ENCODE measurements at places on chromosomes 6 and 20.

DNA sequence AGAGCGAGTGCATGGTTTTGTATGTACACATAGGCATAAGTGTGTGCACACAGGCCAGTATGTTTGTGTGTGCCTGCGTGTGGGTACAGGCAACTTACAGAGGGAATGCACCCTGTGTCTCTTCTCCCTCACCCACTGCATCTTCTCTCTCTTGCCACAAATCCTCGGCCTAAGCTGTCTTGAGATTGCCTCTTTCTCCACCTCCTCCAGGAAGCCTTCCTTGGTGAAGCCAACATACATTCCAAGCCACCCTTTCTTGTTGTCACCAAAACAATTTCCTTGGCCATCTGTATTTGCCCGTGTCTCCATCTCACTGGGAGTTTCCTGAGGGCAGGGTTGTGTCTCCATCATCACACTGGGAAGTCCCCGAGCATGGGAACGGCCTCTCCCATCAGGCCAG lies 29.8 kb upstream of the MLN start:
- DNase-seq, result no peak

- peak; percentile 55 for DNase-seq
Measured at GRCh38 chr6:36268478-36269275, 1.2 kb upstream of the PNPLA1 start.

- DNase-seq, result no peak
Measured at GRCh38 chr6:36345681-36346466, 9.2 kb upstream of the BNIP5 start.

GRCh38 chr20:37293301-37293943 lies 4.0 kb downstream of the MANBAL start:
- no peak for DNase-seq

- DNase-seq, result no peak
Measured at GRCh38 chr6:44665683-44666082, 278.2 kb downstream of the CDC5L start.

DNA sequence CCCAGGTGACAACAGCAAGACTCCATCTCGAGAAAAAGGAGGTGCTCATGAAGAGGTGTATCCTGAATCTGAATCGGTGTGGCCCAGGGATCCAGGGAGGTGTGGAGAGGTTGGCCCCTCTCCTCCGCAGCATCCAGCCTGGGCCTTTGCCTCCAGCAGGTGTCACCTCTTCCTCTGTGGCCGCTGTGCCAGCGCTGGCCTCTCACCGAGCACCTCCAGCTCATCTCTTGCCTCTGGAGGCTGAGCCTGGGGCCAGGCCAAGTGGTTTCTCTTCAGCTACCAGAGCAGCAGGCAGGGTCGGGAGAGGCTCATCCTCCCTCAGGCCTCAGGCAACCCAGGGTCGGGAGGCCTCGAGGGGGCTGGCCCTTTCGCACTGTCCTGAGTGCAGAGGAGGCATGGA lies 1.2 kb upstream of the COL20A1 start:
- no peak for DNase-seq

- no peak for DNase-seq
Measured at GRCh38 chr6:110884321-110884720, 9.7 kb downstream of the AMD1 start.

GRCh38 chr6:5956939-5957338 lies 49.8 kb downstream of the NRN1 start:
- DNase-seq, result no peak

- no peak for DNase-seq
Measured at GRCh38 chr6:111070105-111071005, 16.9 kb upstream of the SLC16A10 start.

DNA sequence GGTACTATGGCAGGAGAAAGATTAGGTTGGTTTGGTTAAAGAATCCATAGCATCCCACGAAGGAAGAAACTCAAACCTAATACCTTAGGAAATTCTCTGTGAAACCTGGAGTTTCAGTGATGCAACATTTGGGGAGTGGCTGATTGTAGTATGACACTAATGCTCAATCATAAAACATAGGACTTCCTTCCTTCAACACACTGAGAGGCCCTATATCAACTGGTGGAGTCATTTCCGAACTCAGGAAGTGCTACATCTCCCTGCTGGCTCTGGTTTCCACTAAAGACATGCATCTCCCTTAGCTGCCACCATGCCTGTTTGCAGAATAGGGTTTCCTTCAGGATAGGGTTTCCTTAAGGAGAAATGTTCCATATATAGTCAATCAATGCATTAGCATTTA lies 5.2 kb upstream of the MANEA start:
- DNase-seq, result no peak

- no peak for DNase-seq
Measured at GRCh38 chr6:169984181-169985120, 233.0 kb downstream of the ERMARD start.

DNA sequence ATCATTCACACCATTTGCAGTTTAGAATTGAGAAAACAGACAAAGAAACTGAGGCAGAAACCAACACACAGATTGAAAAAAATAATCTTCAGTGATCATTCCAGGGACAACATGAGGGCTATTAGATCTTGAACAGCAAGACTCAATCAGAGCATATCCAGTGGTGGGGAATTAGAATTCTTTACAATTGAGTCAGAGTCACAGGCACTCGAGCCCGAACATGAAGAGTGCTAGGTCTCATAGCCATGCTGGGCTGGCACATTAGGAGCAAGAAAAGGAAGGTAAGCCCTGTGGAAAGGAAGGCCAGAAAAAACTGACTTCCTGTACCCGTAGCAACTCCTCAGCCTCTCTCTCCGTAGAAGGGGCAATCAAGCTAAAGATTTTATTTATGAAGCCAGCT lies 419.9 kb downstream of the HAO1 start:
- DNase-seq, result no peak

DNA sequence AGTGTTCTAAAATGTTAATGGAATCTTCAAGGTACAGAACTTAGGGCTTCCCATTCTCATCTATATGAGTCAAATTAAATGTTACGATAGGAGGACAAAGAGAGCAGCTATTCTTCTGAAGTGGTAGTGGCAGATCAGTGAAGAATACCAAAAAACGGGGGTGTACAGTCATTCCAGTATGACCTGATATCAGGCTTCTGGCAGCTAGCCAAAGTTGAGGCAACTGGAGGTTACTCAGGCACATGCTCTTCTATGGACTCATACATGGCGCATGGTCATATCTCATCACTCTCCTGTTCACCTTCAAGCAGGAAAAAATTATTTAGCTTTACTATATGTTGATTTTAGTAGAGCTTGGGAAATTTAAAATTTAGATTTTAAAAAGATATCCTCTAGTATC lies 1608.8 kb downstream of the GRIK2 start:
- peak; percentile 11 for DNase-seq

DNA sequence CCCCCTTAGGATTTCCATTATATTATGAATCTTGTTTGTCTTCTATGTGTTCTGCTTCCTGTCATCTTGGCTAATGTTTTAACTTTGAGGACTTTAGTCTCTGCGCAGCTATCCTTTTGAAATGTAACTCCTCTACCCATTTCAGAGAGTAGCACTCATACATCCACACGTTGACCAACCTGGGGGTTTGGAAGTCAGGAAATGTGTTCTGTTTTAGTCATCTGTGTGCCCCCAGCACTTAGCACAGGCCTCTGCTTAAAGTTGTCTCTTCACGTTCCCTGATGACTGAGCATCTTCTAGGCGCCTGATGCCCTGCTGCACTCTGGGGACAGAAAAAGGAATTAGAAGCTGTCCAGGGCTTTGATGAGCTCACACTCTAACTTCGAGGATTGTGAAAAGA lies 47.9 kb downstream of the HMGN3 start:
- DNase-seq, result no peak

GRCh38 chr20:40718982-40719729 lies 30.1 kb upstream of the MAFB start:
- no peak for DNase-seq

GRCh38 chr6:73027691-73028090 lies 197.6 kb downstream of the KHDC1L start:
- no peak for DNase-seq

GRCh38 chr20:3875378-3875974 lies 13.7 kb upstream of the PANK2 start:
- no peak for DNase-seq

DNA sequence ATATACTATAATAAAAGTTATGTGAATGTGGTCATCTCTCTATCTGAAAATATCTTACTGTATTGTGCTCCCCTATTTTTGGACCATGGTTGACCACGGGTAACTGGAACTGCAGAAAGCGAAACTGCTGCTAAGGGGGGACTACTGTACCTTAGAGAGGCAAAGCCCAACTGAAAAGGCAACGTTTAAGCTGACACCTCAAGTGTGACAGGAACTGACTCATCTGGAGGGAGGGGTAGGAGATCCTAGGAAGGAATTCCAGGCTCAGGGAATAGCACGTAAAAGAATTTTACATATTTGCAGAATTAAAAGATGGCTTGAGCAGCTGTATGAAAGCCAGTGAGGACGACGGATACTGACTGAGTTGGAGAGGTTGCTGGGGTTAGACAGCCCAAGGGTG lies 34.8 kb downstream of the ELOVL2 start:
- DNase-seq, result peak; percentile 31

DNA sequence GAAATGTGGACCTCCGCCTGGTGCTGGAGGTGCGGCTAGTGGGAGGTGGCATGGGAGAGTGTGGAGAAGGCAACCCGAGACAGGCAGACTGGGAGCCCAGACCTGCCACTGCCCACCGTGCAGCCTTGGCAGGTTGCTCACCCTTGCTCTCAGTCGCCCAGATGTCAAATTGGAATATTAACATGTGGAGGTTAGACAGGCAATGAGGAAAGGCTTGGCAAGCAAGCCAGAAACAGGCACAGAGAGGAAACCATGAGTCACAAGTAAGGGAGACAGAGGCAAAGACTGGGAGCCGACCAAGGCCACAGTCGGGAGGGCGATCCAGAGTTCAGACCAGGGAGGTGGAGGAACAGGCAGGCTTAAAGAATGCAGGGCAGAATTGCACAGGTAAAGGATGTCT lies 178.2 kb downstream of the FOXC1 start:
- DNase-seq, result no peak

GRCh38 chr6:14573267-14573666 lies 455.7 kb downstream of the CD83 start:
- no peak for DNase-seq

DNA sequence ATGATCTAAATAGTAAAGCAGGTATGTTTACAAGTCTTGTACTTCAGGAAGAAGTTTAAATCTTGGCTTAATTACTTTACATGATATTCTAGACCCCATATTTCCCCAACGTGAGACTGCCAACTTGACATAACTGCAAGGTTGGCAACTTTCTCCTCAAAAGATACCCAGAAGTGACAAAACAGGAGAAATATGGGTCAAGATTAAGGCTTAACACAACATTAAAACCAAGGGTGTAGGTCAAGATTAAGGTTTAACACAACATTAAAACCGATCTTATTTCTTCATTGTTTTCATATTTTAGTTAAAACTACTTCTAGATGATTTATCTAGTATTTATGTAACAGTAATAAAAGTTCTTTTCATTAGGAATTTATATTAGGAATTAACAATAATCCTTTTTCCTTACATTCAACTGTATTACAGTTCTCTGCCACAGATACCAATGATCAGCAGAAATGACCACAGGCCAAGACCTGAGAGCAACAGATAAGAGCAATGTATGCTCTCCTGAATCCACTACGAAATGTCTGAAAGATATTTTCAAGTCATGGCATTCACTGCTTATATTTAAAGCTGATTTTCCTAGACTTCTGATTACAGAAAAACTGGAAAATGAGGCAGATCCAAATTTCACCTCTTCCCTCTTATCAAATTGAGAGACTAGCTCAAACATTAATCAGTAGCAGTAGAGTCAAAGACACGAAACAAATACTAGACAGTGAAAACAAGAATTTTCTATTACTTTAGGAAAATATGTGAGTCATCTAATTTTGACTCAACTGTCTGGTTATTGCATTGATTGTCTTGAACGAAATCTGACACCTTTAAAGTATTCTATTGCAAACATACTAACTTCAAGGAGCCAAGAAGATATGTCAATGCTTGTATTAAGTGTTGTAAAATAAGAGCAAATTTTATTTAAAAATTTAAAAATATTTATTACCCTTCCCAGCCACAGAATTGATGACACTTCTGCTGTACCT lies 72.3 kb downstream of the RNGTT start:
- no peak for DNase-seq

GRCh38 chr20:52402950-52403349 lies 211.4 kb upstream of the ZFP64 start:
- no peak for DNase-seq

GRCh38 chr6:129748212-129748900 lies 38.4 kb upstream of the ARHGAP18 start:
- DNase-seq, result peak; percentile 37

DNA sequence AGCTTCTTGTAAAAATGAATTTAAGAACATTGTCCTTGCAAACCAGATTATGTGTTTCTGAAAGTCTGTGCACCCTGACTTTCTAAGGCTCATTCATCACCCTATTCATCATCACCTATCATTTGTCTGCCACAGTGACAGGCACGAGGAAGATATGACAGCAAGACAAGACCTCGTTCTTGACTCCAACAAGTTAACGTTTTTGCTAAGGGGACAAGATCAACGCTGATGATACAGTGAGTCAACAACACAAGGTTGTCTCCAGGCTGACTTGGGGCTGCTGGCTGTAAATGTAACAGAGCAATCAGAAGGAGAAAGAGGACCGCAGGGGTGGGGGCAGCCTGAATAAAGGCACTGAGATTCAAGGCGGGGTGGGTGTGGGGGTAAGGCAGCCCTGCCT lies 94.2 kb downstream of the FOXC1 start:
- no peak for DNase-seq

DNA sequence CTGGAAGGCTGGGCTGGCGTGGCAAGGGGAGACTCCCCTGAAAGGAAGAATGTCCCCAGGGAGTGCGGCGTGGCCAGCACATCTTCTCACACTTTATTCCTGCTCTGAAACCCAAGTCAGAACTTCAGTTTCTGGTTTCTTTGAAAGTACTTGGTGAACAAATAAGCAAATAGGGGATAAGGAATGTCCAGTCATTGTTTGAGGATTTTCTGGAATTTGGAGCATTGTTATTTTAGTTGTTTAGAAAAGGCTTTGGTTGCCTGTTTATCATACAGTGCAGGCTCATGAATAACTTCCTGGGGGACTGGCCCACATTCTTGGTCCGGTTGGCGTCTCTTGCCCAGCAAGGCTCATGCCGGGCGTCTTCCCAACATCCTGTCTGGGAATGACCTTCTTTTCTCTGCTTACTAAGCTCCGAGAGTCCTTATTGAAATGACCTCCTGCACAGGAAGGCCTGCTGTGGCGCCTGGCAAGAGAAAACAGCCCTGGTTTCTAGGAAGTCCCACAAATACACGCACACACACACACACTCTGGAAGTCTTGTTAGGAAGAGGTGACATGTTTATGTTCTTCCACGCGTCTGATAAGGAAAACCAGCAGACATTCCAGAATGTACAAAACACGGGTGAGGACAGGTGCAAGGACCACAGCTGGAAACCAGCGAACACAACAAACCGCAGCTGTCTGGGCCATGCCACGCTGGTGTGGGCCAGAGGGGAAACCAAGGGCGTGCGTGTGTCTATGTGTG lies 71.9 kb downstream of the TMEM170B start:
- DNase-seq, result no peak
